ENCODE measurements at places on chromosomes 3 and 15.

DNA sequence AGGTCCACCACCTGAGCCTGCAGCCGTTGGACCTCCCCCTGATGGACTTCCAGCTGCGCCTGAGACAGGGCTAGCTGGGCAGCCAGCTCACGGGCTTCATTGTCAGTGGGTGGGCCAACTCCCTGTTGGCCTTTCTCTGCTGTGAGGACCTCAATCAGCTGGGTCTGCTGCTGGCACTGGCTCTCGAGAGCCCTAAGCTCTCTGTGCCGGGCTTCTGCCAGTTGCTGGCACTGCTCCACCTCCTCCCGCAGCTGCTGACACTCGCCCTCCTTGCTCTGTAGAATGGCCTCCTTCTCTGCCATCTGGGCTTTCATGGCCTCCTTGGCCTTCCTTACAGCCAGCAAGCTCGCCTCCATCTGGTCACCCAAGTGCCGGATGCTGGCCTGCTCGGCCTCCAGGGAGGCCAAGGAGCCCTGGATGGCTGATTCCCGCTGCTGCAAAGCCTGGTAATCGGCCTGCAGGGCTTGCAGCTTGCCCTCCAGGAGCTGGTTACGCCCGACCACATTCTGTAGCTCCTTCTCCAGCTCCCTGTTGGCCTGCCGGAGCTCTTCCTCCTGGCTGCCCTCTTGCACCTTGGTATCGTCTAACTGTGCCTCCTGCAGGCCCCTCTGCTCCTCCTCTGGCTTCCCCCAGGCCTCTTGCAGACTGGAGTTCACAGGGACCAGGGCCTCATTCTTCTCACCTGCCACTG, 23.8 kb downstream of the CXCR6 start:
- DNase-seq, result no peak

GRCh38 chr15:72319985-72320671, at the start of gene CELF6:
TSS of gene CELF6 (minus strand) at chr15:72320157. CDS start at chr15:72319874, 283 bp downstream.
- DNase-seq, result peak; percentile 74

- no peak for DNase-seq
These were observed 8.2 kb downstream of the RAF1 start for GRCh38 chr3:12655701-12656100.

DNA sequence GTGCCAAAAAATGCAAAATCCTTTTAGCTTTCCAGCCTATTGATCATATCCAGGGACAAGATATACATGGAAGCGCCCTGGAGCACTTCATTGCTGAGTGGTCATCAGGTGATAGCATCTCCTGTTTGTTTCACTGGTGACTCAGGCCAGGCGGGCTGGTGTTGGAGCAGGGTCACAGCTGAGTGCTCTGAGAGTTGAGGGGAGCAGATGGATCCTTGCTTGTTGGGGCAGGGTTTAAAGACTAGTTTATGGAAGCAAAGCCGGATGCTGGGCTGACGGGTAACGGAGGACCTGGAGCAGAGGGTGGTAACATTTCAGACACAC, 405.0 kb upstream of the TPM1 start:
- DNase-seq, result no peak

DNA sequence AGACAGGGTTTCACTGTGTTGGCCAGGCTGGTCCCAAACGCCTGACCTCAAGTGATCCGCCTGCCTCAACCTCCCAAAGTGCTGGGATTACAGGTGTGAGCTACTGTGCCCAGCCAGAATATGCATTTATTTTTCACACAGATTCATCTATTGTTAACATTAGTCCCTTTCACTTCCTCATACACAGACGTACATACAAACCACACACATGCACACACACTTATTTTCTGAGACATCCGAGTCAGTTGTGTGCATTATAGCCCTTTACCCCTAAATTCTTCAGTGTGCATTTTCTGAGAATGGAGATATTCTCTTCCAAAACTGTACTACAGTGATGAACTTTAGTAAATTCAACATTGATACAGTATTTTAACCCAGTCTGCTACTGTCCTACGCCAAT, 15.0 kb upstream of the MEX3B start:
- no peak for DNase-seq
